ENCODE measurements at places on chromosomes 1 and 21. TPM values are rescaled to one million over a fixed set of nuclear protein-coding genes. Genes with fewer than 3 reads are reported as not detected.

Gene PTGFR
- total RNA-seq, result 58.9 TPM

Gene LCE1E
- total RNA-seq, result not detected

Gene TMEM82
- total RNA-seq, result not detected

Gene MFSD2A
- 2.1 TPM for total RNA-seq

Gene H6PD
- total RNA-seq, result 20.7 TPM

Gene MAN1C1
- total RNA-seq, result 0.08 TPM
